ENCODE measurements at places on chromosomes 2 and 18. TPM values are rescaled to one million over a fixed set of nuclear protein-coding genes. Genes with fewer than 3 reads are reported as not detected.

The CTAGE1 gene
- total RNA-seq, result not detected

GRCh38 chr2:219327719-219328118 lies 4.8 kb downstream of the RESP18 start:
- H3K27ac ChIP-seq, result no peak overlapping the region
- H3K4me3 ChIP-seq, result no peak overlapping the region
- DNase-seq, result no peak
- peaks cover 45% of the 10 kb centered on the region for H3K27me3 ChIP-seq
- H3K36me3 ChIP-seq, result no peaks in the 10 kb centered on the region
- no peaks in the 10 kb centered on the region for H3K4me1 ChIP-seq

DNA sequence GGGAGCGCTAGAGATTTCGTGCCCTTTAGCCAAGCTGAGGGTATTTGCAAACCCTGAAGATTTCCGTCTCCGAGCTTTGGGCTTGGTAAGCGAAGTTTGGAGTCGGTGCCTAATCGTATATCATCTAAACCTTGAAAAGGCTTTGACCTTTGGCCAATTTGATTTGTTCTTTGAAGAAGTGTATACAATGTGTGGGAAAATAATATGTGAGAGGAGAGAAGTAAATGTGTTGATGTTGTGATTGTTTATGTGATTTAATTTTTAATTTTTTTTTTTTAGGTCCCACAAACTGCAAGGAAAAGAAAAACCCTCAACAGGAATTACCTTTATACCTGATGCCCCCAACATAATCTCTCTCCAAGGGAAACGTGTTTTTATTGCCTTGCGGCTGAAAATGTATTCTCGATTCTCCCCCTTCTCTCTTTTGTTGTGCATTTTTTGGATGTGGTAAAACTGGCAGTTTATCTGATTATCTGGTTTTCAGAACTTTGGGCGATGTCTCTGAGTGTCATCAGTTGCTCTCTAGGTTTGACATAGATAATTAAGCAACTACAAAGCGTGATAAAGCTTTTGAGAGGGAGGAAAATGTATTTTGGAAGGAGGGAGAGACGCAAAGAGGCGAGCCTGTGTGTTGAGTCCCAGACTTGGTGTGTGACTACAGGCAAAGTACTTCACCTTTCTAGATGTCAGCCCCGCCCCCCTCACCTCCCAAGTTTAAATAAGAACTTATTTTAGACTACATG lies 912 bp upstream of the FBXO11 start:
- H3K27me3 ChIP-seq, result no peaks in the 10 kb centered on the region
- H3K27ac ChIP-seq, result peak overlapping the region; percentile 91

The SDC1 gene
- total RNA-seq, result 0.19 TPM

The NCKAP5 gene
- not detected for total RNA-seq

- no peak overlapping the region for H3K4me3 ChIP-seq
- H3K4me1 ChIP-seq, result no peaks in the 10 kb centered on the region
- H3K36me3 ChIP-seq, result no peaks in the 10 kb centered on the region
Observed at GRCh38 chr2:15980605-15981098, 40.3 kb downstream of the MYCN start.

DNA sequence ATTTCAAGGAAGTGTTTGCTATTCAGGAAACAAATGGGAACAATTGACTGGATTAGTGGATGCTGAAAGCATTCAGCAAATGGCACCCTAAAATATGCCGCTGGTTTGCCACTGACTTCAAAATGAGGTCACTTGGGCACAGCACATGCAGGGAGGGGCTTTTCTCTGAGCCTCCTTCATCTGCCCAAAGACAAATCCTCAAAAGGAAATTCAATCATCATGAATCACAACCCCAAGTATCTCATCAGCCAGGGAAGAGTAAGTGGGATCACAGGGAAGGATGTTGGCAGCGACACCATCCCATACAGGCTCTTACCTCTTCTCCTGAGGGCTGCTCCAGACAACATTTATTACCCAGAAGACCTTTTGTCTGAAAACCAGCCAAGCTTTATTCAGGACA lies 14.4 kb upstream of the SP140L start:
- peaks cover 27% of the 10 kb centered on the region for H3K4me1 ChIP-seq
- peaks cover 49% of the 10 kb centered on the region for H3K36me3 ChIP-seq
- no peak overlapping the region for H3K27ac ChIP-seq
- H3K4me3 ChIP-seq, result no peak overlapping the region
- H3K27me3 ChIP-seq, result no peaks in the 10 kb centered on the region

The ABCG8 gene
- total RNA-seq, result not detected

The IL1A gene
- total RNA-seq, result 0.21 TPM

The ACYP2 gene
- 13.1 TPM for total RNA-seq

The BIRC6 gene
- total RNA-seq, result 118 TPM

The GPR45 gene
- total RNA-seq, result not detected

DNA sequence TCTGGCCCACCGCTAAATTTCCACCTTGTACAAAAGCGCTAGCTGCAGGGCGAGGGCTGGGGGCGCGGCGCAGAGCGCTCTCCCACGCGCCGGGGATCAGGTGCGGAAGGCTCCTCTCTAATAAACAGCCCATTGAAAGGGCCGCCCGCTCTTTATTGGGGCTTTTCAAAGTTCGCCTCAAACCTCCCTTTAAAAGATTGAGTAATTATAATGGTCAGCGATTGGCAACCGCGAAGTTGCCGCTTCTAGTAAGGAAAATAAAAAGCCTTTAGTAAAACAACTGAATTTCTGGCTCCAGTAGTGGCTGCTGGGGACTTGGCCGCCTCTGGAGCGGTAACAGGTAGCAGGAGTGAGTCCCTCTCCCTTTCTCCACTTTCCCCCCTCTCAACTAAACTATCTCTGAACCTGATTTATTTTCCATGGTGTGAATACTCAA lies 755 bp downstream of the NEUROD1 start:
- no peak for DNase-seq
- H3K27me3 ChIP-seq, result peaks cover 79% of the 10 kb centered on the region
- H3K36me3 ChIP-seq, result peaks cover 11% of the 10 kb centered on the region
- peak overlapping the region; percentile 58 for H3K27ac ChIP-seq
- peak overlapping the region; percentile 58 for H3K4me3 ChIP-seq

- H3K36me3 ChIP-seq, result no peaks in the 10 kb centered on the region
- H3K27me3 ChIP-seq, result no peaks in the 10 kb centered on the region
- no peaks in the 10 kb centered on the region for H3K4me1 ChIP-seq
- no peak for DNase-seq
Observed at GRCh38 chr18:78160961-78161656, 818.5 kb upstream of the SALL3 start.

The TWSG1 gene
- total RNA-seq, result 6.1 TPM

The TCF4 gene
- 2.4 TPM for total RNA-seq

DNA sequence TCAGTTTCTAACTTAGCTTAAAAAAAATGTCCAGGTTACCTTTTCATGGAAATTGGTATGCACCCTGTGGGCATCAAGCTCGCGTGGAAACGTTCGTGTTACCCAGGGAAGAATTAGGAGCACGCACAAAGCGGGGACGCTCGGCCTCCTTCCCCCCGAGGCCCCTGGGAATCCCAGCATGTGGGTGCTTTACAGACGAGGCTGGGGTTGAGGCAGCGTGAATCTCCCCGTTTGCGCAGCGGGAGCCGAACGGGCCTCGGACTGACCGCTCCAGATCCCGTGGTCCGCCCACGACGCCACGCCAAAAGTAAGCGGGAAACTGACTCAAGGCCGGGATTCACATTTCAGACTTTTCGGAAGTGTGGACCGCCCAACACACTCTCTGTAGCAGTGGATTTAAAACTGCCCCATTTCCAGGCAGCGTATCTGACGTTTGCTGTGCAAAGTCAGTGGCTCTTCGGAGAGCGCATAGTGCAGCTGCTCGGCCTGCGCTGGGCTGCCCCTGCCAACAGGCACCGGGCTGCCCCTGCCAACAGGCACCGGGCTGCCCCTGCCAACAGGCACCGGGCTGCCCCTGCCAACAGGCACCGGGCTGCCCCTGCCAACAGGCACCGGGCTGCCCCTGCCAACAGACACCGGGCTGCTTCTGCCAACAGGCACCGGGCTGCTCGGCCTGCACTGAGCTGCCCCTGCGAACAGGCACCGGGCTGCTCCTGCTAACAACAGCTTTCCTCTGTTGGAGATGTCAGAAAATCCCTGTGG lies 49.7 kb downstream of the SH3YL1 start:
- H3K27me3 ChIP-seq, result peaks cover 3% of the 10 kb centered on the region
- no peak overlapping the region for H3K27ac ChIP-seq
- DNase-seq, result no peak
- H3K4me1 ChIP-seq, result no peaks in the 10 kb centered on the region

The FAM237A gene
- total RNA-seq, result not detected

DNA sequence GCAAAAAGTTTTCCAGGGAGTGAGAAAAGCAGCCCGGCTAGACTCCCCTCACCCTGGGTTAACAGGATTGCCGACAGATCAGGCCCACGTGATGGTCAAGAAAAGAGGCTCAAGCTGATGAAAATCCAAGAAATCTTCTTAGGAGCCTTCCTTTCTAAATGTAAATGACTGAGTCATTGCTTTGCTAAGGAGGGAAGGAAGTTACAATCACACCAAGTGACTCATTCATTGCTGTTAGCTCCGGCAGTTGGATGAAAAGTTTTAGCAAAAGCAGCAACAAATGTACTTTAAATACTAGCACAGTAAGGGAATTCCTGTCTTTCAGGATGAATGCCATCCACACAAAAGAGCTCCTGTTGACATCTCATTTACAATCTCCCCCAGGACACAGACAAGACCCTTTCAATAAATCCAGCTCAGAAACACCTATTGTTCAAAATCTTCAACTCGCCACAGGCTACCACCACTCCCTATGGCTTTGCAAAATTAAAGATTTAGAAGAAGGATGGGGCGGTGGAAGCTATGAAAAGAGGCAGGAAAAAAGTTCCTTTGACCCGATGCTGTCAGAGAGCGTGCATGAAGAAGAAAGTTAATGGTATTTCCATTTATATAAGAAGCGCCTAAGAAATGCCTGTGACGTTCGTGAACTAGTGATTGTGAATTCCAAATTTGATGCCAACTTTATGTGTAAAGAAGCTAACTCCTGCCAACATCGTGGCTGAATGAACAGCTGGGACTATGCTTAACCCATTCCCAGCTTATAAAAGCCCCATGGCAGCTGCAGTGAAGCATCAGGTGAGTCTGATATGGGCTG lies 153.7 kb downstream of the TGIF1 start:
- no peak overlapping the region for H3K27ac ChIP-seq
- H3K4me1 ChIP-seq, result peaks cover 33% of the 10 kb centered on the region
- no peak overlapping the region for H3K4me3 ChIP-seq
- peak; percentile 32 for DNase-seq
- H3K27me3 ChIP-seq, result no peaks in the 10 kb centered on the region

DNA sequence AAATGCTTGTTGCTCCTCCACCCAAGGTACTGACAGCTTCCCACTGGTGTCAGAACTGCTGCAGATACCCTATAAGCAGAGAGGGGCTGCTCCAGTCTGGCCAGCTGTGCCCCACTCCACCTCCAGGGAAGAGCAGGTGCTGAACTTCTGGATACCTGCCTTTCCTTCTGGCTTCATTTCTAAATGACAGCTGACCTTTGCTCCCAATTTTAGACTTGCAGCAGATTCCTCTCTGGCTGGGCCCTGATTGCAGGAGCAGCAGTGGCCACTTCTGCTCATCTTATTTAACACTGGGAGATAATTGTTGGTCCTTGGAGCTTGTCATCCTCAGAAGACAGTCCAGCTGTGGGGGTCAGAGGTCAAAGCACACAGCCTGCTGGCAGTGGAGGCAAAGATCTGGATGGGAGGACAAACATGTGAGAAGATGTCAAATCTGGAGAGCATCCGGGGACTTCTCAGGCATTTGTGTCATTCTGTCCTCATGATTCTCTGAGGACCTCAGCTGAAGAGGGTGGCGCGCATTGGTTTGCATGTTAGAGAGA lies 38.9 kb downstream of the SETBP1 start:
- H3K27me3 ChIP-seq, result peaks cover 24% of the 10 kb centered on the region
- peaks cover 47% of the 10 kb centered on the region for H3K4me1 ChIP-seq
- no peak for DNase-seq
- no peak overlapping the region for H3K4me3 ChIP-seq

DNA sequence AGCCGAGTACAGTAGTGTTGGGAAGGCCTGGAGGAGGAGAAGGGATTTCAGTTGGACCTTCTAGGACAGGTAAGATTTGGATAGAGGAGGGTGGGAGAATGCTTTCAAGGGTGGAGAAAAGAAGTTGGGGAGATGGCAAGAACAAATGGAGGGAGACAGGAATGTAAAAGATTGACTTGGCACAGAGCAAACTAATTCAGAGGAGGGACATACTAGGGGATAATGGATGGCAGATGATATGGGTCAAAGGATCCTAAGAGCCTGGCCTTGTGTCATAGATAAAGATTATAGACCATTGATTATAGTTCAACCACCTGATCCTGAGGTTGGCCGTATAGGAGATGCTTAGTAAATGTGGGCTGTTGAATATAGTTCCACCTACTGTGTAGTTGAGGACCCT lies 12.4 kb downstream of the WDR43 start:
- H3K36me3 ChIP-seq, result peaks cover 51% of the 10 kb centered on the region
- H3K27ac ChIP-seq, result no peak overlapping the region

- no peaks in the 10 kb centered on the region for H3K4me1 ChIP-seq
- H3K27ac ChIP-seq, result no peak overlapping the region
- no peaks in the 10 kb centered on the region for H3K36me3 ChIP-seq
- peaks cover 3% of the 10 kb centered on the region for H3K27me3 ChIP-seq
- no peak for DNase-seq
Observed at GRCh38 chr18:74541703-74542555, 7.6 kb downstream of the CNDP1 start.

The SFTPB gene
- total RNA-seq, result not detected

- H3K27me3 ChIP-seq, result no peaks in the 10 kb centered on the region
- H3K36me3 ChIP-seq, result no peaks in the 10 kb centered on the region
- DNase-seq, result no peak
- no peak overlapping the region for H3K27ac ChIP-seq
Observed at GRCh38 chr2:40037303-40037702, 258.2 kb upstream of the THUMPD2 start.

The CIAO1 gene
- 53.4 TPM for total RNA-seq

The REG3G gene
- total RNA-seq, result not detected

DNA sequence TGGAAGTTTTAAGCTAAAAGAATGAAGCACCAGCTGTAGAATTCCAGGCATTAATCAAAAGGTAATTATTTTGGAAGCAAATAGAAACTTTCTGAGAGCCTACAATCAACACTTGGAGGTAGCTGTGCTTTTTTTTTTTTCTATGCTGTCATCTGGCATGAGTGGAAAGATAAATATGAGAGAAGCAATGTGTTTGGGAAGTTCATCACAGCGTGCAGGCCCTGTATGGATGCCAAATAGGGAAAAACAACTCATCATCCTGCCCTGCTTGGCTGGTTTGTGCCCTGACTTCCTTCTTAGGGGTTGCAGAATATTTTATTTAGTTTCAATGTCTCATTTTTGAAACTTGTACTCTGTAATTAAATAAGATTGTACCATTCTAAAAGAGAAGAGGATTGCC lies 437.4 kb downstream of the PIK3C3 start:
- DNase-seq, result no peak
- H3K4me1 ChIP-seq, result no peaks in the 10 kb centered on the region
- H3K36me3 ChIP-seq, result no peaks in the 10 kb centered on the region
- no peak overlapping the region for H3K27ac ChIP-seq
- H3K27me3 ChIP-seq, result no peaks in the 10 kb centered on the region
- no peak overlapping the region for H3K4me3 ChIP-seq

DNA sequence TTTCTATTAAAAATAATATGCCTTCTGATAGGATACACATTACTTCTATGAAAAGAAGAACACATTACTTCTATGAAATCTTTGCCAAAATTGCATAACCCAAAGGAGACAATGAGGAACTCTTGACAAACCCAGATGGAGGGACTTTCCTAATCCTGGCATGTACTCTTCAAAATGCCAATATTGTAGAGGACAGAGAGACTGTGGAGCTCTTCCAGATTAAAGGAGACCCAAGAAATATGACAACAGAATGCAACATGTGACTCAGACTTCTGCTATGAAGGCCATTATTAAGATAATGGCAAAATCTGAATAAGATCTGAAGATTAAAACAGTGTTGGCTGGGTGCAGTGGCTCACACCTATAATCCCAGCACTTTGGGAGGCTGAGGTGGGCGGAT lies 22.2 kb downstream of the SOWAHC start:
- H3K27me3 ChIP-seq, result peaks cover 2% of the 10 kb centered on the region
- DNase-seq, result no peak
- H3K4me1 ChIP-seq, result peaks cover 12% of the 10 kb centered on the region
- no peaks in the 10 kb centered on the region for H3K36me3 ChIP-seq
- no peak overlapping the region for H3K4me3 ChIP-seq
